Activated CD4-positive, alpha-beta T cell treated with anti-CD3 and anti-CD28 coated beads for 24 hours (primary cell): ENCODE measurements at places on chromosomes 12 and 14.

DNA sequence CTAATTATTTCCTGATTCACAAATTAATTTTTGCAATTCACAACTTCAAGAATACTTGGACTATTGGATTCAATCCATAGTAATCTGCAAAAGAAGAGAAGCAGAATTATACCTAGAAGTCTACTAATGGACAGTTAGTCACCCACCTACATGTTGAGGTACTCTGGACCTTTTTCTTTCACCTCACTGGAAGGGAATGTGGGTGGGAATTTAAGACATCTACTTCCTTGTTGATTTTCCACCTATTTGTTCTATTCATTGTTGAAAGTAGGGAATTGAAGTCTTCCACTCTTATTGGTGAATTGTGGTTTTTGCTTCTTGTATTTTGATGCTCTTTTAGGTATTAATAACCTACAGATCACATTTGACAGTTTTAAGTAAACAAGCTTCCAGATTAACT, 11.0 kb downstream of the RESF1 start:
- no peak for DNase-seq

GRCh38 chr12:68468036-68468435, 135.9 kb upstream of the MDM1 start:
- DNase-seq = no peak

GRCh38 chr14:21748869-21749303, 75.3 kb upstream of the OR4E1 start:
- DNase-seq = peak; percentile 43

DNA sequence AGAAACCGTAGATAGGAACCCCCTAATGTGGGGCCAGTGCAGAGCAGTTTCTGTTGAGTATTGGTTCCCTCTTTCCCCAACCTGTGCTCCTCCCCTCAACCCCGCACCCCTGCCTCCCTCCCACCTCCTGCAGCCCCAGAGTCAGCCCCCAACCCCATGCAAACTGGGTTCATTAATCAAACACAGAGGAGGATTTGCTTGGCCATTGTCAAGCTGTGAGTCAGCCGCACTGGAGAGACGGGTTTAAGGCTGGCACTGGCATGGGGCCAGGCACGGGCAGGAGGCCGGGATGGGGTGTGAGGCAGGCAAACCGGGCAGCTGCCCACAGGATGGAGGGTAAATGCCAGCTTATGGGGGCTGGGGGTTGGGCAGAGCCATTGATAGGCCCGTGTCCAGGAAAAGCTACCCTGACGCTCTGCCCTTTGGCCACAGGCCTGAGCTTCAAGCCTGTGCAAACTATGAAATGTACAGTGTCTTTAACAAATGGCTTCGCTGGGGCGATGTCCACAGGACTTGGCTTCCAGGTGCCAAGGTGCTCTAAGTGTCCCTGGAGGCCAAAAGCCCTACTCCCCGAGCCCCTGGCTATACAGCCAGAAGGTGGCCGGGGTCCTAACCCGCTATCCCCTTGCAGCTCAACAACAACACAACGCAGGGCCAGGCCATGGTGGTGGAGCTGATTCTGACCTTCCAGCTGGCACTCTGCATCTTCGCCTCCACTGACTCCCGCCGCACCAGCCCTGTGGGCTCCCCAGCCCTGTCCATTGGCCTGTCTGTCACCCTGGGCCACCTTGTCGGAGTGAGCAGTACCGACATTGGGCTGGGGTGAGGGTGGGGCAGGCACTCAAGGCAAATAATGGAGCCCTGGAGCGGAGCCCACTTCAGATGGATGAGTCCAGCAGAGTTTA, 1.4 kb downstream of the AQP5 start:
- no peak for DNase-seq

DNA sequence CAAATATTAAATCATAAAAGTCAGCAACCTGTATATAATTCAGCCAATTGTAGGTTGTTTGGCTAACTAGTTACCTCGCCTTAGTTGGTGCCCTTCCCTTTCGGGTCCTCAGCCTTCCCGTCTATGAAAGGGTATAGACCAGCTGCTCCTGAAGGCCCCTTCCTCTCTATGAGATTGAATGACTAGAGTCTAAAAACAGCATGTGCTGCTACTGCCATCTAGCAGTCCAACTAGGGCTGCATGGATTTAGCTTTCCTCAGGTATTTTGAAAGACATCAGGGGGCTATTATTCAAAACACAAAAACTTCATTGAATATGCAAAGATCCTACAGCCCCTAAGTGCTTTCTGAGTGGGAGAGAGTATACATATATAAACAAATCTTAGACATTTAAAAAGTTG, 37.0 kb upstream of the TMEM263 start:
- DNase-seq = no peak

DNA sequence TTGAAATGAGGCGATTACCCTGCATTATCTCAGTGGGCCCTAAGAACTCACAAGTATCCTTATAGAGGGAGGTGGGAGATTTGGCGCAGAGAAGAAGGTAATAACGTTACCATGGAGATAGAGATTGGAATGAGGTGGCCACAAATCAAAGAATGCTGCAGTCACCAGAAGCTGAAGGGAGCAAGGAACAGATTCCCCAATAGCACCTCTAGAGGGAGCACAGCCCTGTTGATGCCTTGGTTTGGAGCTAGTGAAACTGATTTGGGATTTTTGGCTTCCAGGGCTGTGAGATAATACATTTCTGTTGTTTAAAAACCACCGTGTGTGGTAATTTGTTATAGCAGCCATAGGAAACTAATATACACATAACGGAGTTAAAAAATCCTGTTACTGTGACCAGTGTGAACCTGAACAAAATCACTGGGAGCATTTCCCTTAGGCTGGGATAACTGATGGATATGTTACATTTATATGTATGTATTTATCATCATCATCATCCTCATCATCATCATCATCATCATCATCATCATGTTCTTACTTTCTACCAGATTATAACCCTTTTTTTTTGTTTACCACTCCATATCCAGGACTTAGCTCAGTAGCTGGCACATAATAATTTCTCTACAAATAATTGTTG, 100.3 kb downstream of the LIN7A start:
- no peak for DNase-seq

DNA sequence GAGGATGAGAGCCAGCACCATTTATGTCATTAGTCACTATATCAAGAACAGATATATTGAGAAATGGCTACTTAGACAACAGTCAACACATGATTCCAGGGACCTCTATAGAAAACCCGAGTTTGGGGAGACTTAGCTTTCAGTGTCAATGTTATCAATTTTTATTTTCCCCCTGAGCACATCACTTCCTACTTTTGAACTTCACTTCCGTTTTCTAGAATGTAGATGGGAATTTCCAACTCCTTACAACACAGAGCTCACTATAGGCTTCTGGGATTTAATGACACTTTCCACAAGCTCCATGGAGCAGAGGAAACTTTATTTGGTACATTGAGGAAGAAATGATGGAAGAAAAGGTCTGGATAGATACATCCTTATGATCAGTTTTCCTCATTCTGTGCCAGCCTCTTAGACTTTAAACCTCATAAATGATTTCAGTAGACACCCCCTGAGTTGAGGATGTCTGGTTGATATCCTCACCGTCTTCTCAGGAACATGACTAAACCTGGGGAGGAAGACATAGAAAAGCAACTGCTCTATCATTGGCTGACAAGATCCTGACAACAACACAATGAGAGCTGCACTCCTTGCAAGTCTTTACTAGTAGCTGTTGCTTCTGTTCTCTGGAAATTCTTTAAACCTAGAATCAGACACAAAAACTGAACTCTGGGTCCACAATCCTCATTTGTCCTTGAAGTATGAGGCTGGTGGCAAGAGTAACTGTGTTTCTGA, 449.4 kb upstream of the OR4E1 start:
- DNase-seq = no peak

- DNase-seq = no peak
Measured at GRCh38 chr12:49563951-49564685, 3.8 kb downstream of the MCRS1 start.

GRCh38 chr12:75953312-75953906, 78.2 kb downstream of the PHLDA1 start:
- DNase-seq = no peak

DNA sequence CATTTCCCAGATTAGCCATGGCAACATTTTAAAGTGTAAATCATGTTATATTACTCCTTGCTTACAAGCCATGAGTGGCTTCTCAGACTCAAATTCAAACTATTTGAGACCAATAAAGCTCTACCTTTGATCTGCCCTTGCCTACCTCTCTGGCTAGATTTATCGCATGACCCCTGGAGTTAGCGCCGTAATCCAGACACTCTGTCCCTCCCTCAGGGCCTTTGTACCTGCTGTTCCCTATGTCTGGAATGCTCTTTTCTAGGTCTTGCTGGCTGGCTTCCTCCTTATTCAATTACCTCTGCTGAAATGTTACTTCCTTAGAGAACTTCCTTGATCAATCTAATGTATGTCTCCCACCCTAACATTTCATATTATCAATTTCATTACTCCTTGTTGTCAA, 16.3 kb downstream of the SIX4 start:
- DNase-seq = no peak

DNA sequence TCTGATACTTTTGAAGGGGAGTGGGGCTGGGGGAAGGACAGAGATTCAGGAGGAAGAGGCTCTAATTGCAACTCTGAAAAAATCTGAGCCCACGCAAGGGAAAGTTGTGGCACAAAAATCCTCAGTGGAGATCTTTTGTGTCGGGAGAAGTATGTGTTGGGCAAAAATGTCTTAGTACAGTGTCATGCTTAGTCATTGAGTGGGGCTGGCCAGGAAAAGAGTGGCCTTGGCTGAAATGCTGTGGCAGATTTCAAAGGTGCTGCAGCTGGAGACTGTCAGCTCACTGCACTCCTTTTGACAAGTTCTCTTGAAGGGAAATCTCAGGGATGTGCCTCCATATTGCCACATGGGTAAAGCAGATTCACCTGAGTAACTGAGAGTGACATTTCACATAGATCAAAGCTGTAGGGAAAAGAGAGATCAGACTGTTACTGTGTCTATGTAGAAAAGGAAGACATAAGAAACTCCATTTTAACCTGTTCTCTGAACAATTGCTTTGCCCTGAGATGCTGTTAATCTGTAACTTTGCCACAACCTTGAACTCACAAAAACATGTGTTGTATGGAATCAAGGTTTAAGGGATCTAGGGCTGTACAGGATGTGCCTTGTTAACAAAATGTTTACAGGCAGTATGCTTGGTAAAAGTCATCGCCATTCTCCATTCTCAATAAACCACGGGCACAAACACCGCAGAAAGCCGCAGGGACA, 36.0 kb upstream of the GLIPR1 start:
- DNase-seq = no peak

GRCh38 chr12:44833561-44833960, 42.6 kb downstream of the NELL2 start:
- DNase-seq = no peak

DNA sequence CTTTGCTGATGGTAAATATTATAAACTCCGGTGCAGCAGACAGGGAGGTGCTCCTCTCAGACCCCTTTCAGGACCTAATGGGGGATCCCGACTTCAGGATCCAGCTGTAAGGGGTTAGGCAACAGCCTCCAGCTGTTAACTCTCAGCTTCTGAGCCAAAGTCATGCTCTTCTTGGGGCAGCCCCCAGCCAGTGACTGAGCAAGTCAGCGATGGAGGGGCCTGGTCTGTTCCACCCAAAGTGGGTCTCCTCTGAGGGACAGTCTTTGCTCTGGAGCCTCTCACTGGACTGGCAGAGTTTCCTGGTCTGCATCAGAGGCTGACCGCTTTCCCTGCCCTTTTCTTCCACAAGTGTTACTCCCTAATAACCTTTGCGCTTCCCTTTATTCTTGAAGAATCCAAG, 184.2 kb upstream of the DIO3 start:
- DNase-seq = no peak

GRCh38 chr12:93622485-93622884, 50.0 kb downstream of the SOCS2 start:
- DNase-seq = no peak

- no peak for DNase-seq
Measured at GRCh38 chr12:107475900-107476299, 209.7 kb upstream of the PWP1 start.

- DNase-seq = no peak
Measured at GRCh38 chr14:54025661-54026060, 69.0 kb upstream of the BMP4 start.

- no peak for DNase-seq
Measured at GRCh38 chr12:115953450-115953849, 324.0 kb downstream of the MED13L start.

DNA sequence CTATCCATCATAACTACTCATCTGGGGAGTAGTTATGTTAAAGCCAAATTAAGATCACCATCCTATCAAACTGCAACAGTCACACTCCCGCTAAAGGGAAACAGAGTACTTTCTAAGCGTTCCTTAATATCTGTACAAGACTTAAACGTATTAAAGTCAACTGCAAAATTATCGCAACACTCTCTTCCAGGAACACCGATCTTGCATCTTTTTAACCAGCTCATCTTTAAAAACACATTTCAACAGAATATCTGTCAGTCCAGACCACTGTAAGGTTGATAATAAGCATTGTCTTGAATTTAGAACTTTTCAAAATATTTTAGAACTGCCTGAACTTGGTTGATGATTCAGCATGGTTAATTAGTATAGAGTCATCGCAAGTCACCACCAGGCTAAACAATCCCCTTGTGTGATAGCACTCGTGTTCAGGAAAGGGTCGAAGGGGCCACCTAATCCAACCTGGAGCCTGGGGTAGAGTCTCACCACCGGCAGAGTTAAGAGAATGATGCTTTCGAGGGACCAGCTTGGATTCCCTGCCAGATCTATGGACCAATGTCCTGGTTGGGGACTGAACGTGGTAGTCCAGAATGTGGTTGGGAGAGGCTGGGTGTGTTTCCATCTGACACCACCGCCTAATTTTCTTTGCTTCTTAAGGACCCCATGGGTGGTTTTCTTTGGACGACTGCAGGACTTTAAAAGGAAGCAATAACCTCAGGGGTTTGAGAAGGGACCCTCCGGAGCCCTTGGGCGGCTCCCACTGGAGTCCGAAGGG, 890 bp downstream of the SPTLC2 start:
- no peak for DNase-seq

- DNase-seq = no peak
Measured at GRCh38 chr12:78315028-78315427, 484.3 kb downstream of the NAV3 start.

DNA sequence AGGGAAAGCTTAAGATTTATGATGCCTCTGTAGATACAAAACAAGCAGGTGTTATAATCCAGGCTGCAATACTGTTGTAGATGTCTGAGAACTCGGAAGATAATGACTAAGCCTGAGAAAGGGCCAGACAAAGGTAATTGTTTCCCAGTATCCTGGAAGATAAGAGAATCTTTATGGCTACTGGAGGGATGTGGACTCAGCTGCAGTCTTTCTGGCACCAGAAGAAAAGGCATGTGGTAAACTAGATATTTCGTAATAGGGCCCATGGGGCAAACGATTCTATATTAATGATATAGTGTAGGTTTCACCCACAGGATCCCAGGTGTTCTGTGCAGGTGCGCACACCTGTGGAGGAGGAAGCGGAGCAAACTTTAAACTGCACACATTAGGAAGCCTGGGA, 9.2 kb upstream of the APOLD1 start:
- no peak for DNase-seq

GRCh38 chr12:114221136-114221833, 184.7 kb downstream of the TBX5 start:
- no peak for DNase-seq

- no peak for DNase-seq
Measured at GRCh38 chr12:104467346-104467837, 10.6 kb downstream of the CHST11 start.
